ENCODE measurements at places on chromosomes 11 and 22. TPM values are rescaled to one million over a fixed set of nuclear protein-coding genes. Genes with fewer than 3 reads are reported as not detected.

Gene CABP4
- total RNA-seq = not detected

Gene OR52N4
- total RNA-seq = not detected

Gene DUSP18
- 4.8 TPM for total RNA-seq

Gene MS4A6A
- not detected for total RNA-seq

Gene GRM5
- under 0.01 TPM for total RNA-seq

Gene SLN
- total RNA-seq = not detected

Gene KRTAP5-2
- total RNA-seq = not detected

Gene GPR83
- total RNA-seq = not detected

Gene BTBD18
- not detected for total RNA-seq

GRCh38 chr11:127056338-127056971 lies 55.9 kb upstream of the KIRREL3 start:
- DNase-seq = peak; percentile 24

- peak; percentile 56 for DNase-seq
Observed at GRCh38 chr11:85595285-85595884, 31.8 kb downstream of the DLG2 start.

DNA sequence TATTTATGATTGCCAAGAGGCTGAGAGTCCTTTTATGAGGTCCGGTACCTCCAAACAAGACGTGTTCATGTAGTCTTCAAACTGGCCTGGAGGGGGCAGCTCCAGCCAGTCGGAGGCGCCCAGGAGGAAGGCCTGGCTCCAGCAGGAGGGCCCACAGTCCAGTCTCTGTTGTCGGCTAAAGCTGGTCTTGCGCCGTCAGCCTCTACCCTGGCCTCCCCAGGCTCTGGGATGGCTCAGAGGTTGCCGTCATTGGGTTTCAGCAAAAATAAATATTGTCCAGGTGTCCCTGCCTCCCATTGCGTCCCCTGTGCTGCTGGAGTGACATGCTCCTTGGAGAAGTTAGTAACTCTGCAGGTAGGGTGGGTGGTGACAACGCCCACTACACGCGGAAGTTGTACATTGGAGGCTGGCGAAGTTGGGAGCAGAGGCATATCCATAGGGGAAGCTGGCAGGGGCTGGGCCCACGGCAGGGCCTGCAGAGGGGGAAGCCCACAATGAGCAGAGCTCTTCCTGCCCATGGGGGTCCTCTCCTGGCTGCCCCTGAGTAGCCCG lies 1.0 kb upstream of the SLC25A1 start:
- peak; percentile 73 for DNase-seq

- DNase-seq = no peak
Observed at GRCh38 chr11:65184146-65184545, 2.4 kb downstream of the CAPN1 start.

GRCh38 chr11:119501777-119502405 lies 78.9 kb upstream of the THY1 start:
- DNase-seq = no peak

GRCh38 chr11:134366254-134366653 lies 34.5 kb downstream of the GLB1L2 start:
- no peak for DNase-seq

DNA sequence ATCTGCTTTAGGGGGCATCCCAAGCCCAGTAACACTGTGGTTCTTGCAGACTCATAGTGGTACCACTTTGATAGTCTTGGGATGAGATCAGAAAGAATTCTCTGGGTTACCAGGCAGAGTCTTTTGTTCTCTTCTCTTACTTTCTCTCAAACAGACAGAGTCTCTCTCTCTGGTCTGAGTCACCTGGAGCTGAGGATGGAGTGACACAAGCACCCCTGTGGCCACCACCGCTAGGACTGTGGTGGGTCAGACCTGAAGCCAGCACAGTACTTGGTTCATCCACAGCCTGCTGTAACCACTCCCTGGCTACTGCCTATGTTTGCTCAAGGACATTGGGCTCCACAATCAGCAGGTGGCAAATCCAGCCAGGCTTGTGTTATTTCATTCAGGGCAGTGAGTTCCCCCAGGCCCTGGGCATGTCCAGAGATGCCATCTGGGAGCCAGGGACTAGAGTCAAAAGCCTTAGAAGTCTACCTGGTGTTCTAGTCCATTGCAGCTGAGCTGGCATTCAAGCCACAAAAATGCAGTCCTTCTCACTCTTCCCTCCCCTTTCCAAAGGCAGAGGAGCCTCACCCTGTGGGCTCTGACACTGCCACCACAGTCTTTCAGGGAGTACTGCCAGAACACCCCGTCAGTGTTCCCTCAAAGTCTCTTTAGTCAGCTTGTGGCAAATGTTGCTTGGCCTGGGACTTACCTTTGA lies 29.9 kb downstream of the ENDOD1 start:
- peak; percentile 37 for DNase-seq

- no peak for DNase-seq
Observed at GRCh38 chr11:121636081-121636799, 183.5 kb upstream of the SORL1-AS1 start.

DNA sequence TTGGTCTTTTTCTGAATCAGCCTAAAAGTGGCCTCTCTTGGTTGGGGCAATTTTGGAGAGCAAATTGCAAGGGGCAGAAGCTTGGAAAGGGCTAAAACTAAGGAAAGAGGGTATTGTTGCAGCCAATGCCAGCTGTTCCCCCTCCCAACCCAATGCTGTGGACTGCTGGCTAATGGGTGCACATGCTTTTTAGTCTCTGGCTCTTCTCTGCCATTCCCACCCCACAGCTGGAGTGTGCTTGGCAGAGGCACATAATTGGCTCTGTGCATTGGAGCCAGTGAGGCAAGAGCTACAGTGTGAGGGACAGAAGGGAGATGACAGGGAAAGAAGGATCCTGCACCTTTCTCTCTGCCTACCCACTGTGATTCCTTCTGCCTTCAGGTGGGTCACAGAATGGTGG lies 140.0 kb downstream of the NECTIN1 start:
- DNase-seq = no peak

GRCh38 chr11:119198925-119199324 lies 7.2 kb upstream of the CBL start:
- DNase-seq = no peak

- no peak for DNase-seq
Observed at GRCh38 chr11:1834779-1835670, at the start of gene SYT8. Gene SYT8, plus strand, starts transcription at chr11:1834990. Its CDS starts 116 bp downstream, at chr11:1835106.

GRCh38 chr11:36056160-36056751 lies 112.4 kb downstream of the LDLRAD3 start:
- DNase-seq = peak; percentile 21

DNA sequence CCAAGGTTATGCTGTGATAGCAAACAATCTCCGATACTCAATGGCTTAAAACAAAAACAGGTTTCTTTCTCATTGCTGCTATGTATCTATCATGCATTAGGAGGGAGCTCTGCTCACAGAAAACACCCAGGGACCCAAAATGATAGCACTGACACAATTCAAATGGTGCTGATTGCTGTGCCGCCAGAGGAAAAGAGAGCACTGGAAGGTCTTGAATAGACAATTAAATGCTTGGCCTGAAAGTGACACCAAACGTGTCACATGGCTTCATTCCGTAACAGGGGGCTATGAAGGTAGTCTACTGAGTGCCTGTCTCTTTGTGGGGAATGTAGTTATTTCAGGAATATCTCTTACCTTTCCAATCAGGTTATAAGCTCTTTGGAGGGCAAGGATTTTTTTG lies 94.2 kb downstream of the FAR1 start:
- no peak for DNase-seq

DNA sequence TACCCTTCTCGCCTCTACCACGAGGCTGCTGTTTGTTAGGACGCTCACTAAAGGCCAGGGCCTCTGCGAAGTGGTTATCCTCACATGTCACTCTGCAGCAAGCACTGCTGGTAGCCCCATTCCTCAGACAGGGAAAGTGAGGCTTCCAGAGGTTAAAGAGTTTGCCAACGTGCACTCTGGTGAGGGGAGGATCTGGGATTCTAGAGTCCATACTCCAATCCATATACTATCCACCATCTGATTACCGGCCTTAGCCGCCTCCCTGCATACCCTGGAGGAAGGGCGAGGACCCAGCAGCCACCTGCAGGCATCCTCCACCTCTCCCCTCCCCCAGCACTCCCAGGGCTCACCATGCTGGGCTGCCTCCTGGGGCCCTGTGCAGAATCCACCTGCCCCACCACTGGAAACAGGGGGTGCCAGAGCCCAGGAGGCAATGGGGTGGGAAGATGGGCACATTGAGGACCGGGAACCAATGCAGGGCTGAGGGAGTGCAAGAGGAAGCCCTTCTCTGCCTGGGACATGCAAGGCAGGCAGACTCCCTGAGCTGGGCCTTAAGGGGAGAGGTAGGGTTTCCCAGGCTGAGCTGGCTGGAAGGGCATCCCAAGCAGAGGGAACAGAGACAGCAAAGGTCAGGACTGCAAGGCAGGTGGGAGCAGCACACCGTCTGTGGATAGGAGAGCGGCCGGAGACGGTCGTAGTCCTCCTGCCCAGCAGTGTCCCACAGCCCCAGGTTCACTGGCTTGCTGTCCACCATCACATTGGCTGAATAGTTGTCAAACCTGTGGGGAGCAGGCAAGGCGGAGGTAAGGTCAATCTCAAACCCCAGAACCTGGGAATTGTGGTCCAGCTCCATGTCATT lies 11.7 kb downstream of the RAC2 start:
- DNase-seq = no peak

- DNase-seq = no peak
Observed at GRCh38 chr11:79196950-79197349, 243.9 kb downstream of the TENM4 start.

DNA sequence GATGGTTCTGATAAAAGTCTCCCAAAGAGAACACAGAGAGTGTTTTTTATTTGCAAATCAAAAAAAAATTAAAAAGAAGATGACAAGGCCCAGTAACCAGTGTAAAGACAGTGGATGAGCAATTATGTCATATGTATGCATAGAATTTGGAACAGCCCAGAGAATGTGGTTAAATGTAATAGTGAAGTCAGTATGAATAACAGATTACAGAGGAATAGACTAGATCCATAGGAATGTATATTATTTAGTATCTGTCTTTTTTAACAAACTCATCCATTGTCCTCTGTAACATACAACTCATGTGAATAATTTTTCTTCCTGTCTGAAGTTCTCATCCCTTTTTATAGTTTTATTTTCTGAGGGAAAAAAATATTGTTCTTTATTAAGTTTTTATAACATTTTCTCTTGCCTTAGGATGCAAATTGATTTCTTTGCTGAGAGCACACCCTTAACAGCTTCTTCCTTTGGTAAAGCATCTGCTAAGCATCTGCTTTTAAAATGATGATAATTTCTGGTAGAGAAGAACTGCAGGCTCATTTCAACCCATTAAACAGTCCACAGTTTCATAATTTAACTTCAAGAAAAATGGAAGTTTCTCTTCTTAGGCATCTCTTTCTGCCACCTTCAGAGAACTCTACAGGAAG lies 266.5 kb upstream of the MTNR1B start:
- peak; percentile 21 for DNase-seq

DNA sequence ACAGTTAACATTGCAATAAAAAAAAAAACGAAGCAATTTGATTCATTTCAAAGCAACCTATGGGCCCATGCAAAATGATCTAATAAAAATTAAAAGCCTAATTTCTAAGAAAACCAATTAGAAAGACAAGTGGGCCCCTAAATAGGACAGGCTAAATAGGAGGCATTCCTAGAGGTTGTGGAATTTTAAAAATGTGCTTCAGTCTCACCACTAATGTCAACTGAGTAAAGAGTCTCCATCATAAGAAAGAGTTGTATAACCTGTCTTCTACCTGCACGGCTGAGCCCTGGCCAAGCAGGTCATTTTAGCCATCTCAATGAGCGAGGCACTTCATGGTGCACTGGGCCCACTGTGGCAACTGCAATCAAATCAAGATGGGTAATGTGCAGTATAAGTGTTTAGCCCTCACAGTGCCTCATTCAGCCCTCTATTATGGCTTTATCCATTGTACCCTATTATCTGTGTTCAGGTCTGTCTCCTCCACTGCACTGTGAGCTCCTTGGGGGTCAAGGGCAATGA lies 76.4 kb downstream of the PRSS23 start:
- DNase-seq = no peak

DNA sequence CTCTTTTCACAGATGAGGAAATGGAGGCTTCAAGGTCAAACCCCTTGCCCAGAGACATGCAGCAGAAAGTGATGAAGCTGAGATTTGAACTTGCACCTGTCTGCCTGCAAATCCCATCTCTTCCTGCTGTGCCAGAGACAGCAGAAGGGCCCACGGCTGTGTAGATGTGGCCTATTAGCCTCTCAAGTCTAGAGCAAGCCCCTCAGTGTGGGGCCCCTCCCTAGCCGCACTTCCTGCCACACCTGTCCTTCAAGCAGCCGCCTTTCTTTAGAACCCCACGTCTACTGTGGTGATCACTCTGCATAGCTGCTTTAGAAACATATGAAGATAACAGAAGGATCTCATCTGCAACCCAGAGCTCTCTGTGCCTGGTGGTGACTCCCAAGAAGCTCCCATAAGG lies 41.2 kb upstream of the JAM3 start:
- DNase-seq = no peak

GRCh38 chr22:45932071-45932470 lies 44.9 kb downstream of the WNT7B start:
- DNase-seq = peak; percentile 63

DNA sequence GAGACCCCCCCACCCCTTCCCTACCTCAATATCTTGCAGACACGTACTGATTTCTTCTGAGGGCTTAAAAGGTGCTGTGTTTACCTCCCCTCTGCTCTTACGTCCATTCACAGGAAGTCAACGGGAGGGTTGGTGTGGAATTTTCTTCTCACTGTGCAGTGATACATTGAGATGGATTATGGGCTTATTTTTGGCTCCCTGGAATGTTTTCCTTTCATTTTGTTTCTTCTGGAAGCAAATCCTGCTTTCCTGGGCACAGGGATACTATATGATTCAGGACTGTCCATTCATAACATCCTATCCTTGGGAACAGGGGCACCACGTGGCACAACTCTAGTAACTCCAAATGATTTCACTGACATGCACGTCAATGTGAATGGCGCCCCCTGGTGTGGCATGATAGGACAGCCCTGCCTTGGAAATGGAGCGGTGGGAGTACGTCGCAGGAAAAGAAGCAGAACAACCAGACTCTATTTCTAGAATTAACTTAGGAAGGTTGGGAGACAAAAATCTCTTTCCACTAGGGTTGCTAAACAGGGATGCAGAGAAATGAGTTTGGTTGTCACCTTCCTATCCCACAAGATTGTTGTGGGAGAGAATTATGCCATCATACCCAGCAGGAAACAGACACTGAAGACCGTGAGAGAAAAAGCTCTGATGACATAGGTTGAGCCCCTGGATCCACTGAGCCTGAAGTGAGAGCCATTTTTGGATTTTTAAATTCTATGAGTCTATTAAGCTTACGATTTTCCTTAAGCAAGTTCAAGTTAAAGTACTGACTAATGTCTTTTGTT lies 146.5 kb upstream of the RAG2 start:
- DNase-seq = peak; percentile 60

- DNase-seq = no peak
Observed at GRCh38 chr22:45341498-45341897, 31.8 kb downstream of the FAM118A start.

DNA sequence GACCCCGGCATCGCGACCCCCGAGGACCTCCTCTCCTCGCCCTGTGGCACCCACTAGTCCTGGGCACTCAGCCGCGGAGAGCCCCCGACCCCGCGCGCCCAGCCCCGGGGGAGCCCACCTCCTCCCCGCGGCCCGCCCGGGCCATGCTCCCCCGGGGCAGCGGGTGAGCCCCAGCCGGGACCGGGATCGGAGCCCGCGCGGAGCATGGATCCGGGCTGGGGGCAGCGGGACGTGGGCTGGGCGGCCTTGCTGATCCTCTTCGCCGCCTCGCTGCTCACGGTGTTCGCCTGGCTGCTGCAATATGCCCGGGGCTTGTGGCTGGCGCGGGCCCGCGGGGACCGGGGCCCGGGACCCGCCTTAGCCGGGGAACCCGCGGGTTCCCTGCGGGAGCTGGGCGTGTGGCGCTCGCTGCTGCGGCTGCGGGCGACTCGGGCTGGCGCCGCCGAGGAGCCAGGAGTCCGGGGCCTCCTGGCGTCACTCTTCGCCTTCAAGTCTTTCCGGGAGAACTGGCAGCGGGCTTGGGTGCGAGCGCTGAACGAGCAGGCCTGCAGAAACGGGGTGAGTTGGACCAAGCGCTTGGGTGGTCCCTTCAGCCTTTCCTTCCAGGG lies 498 bp downstream of the C2CD2L start:
- no peak for DNase-seq

Measured in RPMI7951 (cell line).